Activated CD8-positive, alpha-beta memory T cell treated with anti-CD3 and anti-CD28 coated beads for 1 hour (primary cell): ENCODE measurements at places on chromosomes 6 and 20.

GRCh38 chr6:110689275-110689935 is 125.9 kb downstream of the CDK19 start:
- no peak for DNase-seq

GRCh38 chr6:5335020-5335419 is 73.7 kb downstream of the FARS2 start:
- DNase-seq: no peak

- no peak for DNase-seq
Measured at GRCh38 chr20:13418263-13419229, 197.5 kb downstream of the ISM1 start.

DNA sequence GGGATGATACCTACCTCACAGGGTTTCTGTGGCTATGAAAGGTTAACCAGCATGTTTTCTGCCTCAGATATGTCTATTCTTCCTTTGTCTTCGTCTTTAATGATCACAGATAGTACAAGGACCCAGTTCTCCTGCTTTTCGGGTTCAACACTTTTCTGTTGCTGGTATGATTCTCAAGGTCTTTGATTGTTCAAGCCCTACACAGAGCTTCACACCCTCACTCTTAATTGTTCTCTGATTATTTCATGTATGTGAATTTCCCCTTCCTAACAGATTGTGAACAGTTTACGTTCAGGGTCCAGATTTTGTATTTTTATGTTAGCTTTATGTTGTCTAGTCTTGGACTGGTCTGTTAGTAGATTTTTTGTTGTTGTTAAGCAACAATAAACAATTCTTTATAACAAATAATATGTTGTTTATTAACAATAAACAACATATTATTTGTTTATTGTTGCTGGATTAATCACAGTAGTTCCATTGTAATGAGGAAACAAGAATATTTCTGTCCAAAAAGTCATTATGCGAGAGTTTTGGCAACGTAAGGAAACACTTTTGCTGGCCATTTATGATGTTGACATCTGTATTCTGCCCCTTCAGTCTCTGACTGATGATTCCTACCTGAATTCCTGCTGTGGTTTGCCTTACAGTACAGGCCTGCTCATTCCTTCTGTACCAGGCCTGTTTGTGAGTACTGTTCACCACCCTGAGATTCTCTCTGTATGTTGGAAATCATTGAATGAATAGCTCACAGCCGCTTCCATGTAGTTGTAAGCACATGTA is 27.2 kb upstream of the TULP4 start:
- DNase-seq: no peak

DNA sequence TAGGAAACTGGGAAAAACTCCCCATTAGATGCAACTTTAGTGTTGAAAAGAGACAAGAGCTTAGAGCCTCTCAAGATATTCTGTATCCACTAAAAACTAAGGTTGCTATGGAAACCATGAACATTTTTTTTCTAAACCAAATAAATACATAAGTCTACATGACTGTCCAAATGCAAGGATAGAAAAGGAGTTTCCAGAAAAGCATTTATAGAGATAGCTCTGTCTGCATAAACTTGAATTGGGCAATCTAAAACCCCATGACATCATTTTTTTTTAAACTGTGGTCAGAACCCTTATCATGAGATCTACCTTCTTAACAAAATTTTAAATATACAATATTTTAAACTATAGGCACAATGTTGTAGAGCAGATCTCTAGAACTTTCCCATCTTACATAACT is 36.4 kb upstream of the FAM83B start:
- DNase-seq: no peak

GRCh38 chr6:116405138-116405537 is 34.4 kb downstream of the DSE start:
- DNase-seq: no peak

DNA sequence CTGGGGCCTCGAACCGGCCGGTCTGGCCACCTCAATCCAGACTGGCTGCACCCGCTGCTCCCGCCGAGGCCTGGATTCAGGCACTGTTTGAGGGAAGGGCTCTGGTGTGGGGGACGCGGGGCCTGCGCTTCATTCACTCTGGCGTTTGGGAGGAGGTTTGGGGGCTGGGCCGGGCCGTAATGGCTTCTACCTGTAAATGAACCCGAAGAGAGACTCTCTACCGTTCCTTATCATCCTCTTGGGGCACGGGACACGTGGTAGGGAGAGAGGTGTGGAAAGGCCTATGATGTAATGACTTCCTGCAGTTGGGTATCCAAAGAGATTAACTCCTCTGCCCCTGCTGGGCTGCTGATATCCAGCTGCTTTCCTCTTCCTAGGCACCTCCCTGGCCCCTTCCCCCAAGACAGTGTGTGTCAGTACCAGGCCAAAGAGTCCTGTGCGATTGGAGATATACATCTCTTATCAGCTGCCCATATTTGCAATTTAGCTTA is 1.8 kb downstream of the FOXO3 start:
- DNase-seq: no peak

- DNase-seq: no peak
Measured at GRCh38 chr6:117465691-117466090, 16.8 kb upstream of the DCBLD1 start.

- no peak for DNase-seq
Measured at GRCh38 chr20:1775117-1775516, 117.5 kb upstream of the SIRPG start.

DNA sequence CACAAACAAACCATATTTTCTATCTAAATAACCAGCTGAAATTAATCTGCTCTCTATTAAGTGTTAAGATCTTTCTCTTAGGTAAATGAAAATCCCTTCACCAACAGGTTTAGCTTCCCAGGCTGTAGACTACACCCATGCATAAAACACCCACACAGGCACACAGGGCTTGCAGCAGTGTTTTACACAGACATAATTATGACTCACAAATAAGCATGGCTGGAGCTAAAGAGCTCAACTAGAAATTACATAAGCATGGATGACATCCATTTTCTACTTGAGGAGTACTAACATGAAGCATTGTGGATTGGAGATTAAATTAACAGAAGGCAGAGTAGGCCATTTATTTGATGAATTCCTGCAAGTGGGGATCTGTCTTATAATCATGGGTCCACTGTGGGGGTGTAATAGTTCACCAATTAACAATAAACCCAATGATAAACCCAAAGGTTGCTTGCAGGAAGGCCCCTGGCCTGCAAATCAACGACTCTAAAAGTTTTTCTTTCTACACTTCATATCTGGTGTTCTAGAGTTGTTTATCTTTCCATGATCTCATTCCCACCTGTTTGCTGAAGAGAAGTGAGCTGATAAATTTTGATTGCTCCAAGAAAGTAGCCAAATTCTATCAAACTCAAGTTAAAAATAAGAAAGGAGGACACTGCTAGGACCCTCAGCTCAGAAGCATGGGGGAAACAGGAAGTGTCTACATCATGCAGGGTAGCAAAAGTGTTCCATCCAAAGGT is 33.8 kb upstream of the E2F3 start:
- no peak for DNase-seq

- no peak for DNase-seq
Measured at GRCh38 chr6:69164564-69165229, 529.6 kb downstream of the ADGRB3 start.

DNA sequence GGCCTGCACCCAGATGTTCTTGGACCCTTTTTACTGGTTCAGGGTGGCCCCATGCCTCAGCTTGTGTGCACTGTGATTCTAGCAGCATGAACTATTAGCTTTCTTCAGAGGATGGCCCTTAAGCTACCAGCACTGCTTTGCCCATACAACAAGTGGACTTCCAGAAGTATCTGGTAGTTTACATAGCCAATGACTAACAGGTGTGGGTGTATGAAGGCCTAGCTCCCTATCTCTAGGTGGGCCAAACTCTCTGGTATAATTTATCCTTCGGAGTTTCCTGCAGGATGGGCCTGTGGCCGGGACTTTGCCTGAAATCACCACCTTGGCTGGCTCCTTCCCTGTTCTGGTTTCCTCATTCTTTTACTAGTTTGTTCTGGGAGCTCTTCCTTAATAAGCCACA is 26.1 kb upstream of the JAG1 start:
- no peak for DNase-seq

DNA sequence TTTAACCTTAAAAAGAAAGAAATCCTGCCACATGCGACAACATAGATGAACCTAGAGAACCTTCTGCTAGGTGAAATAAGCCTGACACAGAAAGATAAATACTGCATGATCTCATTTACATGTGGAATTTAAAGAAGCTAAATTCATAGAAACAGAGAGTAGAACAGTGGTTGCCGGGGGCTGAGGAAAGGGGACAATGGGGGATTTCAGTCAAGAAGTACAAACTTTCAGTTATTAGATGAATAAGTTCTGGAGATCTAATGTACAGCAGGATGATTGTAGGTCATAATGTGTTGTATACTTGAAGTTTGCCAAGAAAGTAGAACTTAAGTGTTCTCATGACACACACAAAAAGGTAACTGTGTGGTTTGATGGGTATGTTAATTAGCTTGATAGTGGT is 204.3 kb upstream of the PRSS16 start:
- DNase-seq: no peak

DNA sequence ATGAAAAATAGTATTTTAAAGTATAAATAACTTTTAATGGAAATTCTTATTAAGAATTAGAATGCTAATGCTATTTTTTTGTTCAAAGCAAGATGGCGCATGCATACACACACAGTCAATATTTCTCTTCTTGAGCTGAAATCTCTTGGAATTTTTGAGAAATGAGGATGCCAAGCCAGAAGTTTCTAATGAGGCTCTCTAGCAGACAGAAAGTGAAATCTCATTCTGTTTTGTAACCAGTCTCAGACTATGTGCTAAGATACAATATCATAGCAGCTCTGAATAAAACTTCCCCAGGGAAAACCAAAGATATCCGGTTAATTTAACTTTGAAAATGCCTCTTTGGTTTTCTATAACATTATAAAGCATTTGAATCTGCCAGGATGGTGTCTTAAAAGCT is 97.2 kb upstream of the HDAC2 start:
- DNase-seq: no peak

DNA sequence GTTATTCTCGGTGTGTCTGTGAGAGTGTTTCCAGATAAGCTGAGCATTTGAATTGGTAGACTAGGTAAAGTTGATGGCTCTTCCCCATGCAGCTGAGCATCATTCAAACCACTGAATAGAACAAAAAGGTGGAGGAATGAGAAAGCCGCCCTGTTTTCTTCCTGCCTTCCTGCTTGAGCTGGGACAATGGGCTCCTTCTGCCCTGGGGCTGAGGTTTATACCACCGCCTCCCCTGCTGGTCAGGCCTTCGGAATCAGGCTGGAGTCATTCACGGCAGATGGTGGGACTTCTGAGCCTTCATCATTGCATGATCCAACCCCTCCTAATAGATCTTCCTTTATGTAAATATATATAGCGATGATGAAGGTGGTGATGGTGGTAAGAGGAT is 124.9 kb downstream of the ANKRD60 start:
- no peak for DNase-seq

DNA sequence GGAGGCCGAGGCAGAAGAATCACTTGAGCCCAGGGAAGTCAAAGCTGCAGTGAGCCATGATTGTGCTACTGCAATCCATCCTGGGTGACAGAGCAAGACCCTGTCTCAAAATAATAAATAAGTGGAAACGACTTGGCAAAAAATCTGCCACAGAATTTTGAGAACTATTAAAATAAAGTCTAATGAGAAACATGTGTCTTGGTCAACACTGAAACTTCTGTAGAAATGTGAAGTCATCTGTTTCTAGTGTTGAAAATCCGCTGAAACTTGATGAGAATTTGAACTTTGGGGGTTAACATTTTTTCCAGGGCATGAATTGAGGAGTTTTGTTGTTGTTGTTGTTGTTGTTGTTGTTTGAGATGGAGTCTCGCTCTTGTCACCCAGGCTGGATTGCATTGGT is 29.0 kb upstream of the BCLAF1 start:
- no peak for DNase-seq

DNA sequence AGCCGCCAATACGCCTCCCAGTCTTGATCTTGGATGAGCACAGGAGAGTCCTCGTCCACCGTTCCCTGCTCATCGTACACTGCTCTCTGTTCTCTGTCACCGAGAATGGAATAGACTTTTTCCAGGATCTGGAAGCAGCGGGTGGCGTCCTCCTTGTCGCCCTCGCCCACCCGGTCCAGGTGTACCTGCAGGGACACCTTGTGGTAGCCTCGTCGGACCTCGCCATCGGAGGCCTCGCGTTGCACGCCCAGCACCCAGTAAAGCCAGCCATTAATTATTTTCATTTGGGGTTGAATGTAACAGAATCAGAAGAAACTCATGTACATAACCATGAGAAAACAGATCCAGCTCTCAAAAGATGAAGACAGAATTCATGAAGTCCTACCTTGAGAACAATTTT is 59.9 kb downstream of the JAG1 start:
- DNase-seq: no peak

- no peak for DNase-seq
Measured at GRCh38 chr6:37097335-37097734, 72.6 kb upstream of the PIM1 start.

DNA sequence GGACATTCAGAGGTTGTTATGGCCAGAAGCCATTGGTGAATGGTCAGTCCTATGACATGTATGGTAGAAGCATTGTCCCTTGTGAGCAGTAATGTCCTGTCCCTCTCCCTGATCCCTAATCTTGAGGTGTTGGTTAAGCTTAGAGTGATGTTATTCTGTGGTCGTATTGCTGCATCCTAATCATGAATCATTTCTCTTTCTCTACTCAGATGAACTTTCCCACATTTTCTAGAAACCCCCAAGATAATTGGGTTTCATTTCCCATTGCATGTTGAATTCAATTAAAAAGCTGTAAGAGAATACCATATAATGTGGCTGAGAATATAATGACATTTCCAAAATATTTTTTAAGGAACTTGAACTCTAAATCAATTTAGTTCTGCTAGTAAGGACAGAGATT is 175.1 kb downstream of the PLCB4 start:
- no peak for DNase-seq

DNA sequence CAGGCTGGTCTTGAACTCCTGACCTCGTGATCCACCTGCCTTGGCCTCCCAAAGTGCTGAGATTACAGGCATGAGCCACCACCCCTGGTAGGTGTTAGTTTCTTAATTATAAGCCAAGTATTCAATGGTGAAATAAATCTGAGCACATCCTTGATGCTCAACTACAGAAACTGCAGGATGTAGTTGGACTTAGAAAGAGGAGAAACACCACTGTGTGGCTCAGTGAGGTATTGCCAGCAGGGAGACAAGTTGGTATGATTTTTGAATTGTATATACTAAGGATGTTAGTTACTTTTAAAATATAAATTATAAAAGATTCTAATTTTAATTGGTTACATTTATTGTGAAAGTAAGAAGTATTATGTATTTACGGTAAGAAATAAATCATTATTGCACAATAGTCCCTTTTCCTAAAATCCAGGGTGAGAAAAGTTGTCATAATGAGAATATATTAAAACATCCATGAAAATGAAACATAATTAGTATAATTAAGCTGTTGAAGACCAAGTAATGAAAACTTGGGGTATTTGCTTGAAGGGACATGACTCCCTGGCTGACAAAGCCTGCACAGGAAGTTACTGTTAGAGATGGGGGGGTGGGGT is 17.6 kb downstream of the SLC18B1 start:
- no peak for DNase-seq

DNA sequence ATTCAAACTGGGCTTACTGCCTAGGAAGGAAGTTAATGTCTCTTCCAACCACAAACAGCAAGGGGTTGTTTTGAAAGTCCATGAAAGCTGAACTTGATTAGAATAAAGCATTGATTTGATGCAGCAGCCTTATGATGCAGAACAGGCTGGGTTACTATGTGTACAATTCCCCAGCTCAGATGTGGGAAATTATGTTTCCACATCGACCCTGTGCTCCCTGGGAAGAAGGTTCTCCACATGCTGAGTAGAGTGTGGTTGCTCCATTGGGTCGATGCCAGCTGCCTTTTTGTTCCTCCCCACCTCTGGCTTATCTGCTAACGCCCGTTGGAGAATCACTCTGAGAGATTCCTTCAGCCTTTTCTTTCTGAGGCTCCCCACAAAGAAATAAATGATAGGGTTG is 1.2 kb downstream of the MAS1L start:
- no peak for DNase-seq

GRCh38 chr6:113782636-113783035 is 74.5 kb upstream of the MARCKS start:
- no peak for DNase-seq
